ENCODE measurements at places on chromosomes 16 and 17. TPM values are rescaled to one million over a fixed set of nuclear protein-coding genes. Genes with fewer than 3 reads are reported as not detected.

Gene KRT9
- total RNA-seq: not detected

Gene OTOP3
- not detected for total RNA-seq

Gene PMFBP1
- total RNA-seq: not detected

Gene GPR179
- total RNA-seq: not detected

Gene ARHGAP44
- total RNA-seq: 0.13 TPM

Gene NPIPB13
- 4.0 TPM for total RNA-seq

Gene GPR142
- total RNA-seq: not detected

DNA sequence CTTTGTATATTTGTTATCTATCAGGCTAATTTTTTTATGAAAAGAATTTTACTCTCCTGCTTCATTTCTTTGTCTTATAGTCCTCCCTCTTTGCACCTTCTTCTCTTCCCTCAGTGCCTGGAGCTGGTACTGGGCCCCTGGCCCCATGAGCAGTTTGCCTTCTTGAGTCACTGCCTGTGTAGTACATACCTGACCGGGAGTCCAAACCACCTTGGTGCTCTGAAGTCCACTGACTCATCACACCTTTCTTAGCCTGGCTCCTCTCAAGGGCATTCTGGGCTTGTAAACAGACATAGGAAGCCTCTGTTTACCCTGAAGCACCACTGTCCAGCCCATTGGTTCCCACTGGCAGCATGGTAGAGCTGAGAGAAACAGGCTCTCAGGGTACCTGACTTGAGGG, 11.0 kb upstream of the TACO1 start:
- H3K27ac ChIP-seq: no peak overlapping the region
- no peaks in the 10 kb centered on the region for H3K4me1 ChIP-seq
- DNase-seq: no peak
- H3K36me3 ChIP-seq: peaks cover 31% of the 10 kb centered on the region

- H3K4me1 ChIP-seq: no peaks in the 10 kb centered on the region
- no peak for DNase-seq
- H3K27ac ChIP-seq: no peak overlapping the region
- H3K27me3 ChIP-seq: no peaks in the 10 kb centered on the region
- H3K36me3 ChIP-seq: no peaks in the 10 kb centered on the region
Measured at GRCh38 chr17:55299162-55299838, 34.5 kb downstream of the HLF start.

DNA sequence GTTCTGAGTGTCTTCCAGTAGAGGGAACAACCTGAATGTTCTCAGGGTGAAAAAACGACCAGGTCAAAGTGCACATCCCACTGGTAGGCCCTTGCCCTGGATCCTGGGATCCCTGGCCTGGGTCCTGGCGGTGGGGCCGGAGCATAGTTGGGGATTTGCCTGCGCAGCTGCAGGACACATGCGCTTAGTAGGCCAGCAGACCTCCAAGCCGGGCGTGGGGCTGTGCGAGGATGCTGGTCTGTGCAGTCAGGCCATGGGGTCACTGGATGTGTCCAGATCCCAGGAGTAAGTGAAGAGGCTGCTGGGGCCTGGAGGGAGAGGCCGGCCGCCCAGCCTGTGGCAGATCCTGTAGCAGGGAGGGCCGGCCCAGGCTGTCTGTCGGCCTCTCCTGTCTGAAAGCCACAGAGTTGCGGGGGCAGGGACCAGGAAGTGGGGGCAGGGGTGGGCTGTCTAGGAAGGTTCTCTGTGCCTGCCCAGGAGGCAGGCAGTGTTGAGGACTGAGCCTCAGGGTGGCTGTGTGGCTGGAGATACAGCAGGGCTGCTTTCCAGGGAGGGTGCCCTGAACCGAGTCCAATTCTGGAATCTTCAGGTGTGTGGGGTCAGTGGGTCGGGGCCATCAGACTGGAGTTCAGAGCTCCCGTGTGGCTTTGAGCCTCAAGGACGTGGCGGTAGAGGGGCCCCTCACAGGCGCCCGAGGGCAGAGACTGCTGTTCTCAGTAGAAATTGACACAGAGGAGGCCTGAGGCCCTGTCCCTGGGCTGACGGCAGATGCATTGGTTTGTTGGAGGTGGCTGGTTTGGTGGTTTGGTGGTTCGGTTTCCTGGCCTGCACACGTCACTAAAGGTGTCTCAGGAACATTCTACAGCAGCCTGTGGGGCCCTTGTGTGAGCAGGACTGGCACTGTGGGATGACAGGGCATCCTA, 17.2 kb upstream of the NUDT16L1 start:
- H3K4me1 ChIP-seq: no peaks in the 10 kb centered on the region
- DNase-seq: no peak
- H3K27ac ChIP-seq: no peak overlapping the region
- H3K4me3 ChIP-seq: no peak overlapping the region

- H3K4me1 ChIP-seq: no peaks in the 10 kb centered on the region
- peaks cover 14% of the 10 kb centered on the region for H3K36me3 ChIP-seq
- no peaks in the 10 kb centered on the region for H3K27me3 ChIP-seq
- no peak for DNase-seq
- H3K4me3 ChIP-seq: no peak overlapping the region
Measured at GRCh38 chr16:88719267-88719932, 13.1 kb downstream of the CTU2 start.

- no peaks in the 10 kb centered on the region for H3K36me3 ChIP-seq
- DNase-seq: no peak
- H3K27ac ChIP-seq: no peak overlapping the region
- no peaks in the 10 kb centered on the region for H3K27me3 ChIP-seq
- H3K4me3 ChIP-seq: no peak overlapping the region
Measured at GRCh38 chr16:12283596-12283995, 307.1 kb downstream of the SNX29 start.

DNA sequence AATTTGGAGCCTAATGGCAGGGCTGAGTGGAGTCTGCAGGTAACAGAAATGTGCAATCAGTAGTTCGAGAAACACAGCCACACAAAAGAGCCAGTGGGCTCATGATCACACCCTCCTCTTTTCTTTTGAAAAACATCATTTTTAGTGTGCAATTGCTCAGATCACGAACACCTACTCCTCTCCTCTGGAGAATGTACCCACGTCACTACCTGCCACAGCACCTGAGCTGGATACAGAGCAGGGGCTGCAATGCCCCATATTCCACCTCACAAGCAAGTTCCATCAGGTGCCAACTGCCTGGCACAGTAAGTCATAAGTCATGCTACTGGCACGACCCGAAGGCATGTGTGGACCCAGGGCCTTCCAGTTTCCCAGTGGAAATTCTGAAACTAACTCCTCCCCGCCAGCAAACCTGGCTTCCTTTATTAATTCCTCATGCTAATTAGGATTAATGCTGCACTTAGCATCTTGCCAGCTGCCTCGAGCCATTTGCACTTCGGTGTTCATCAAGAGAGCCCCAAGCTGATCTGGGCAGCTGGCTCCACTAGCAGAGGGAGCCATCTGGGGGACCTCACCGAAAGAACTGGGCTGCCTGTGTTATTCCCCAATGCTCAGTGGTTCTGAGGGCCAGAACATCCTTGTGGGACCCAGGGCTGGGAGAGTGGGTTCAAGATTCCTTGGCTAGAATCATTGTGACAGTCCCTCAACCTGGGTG, 2.4 kb downstream of the CACNG4 start:
- H3K27ac ChIP-seq: no peak overlapping the region
- H3K27me3 ChIP-seq: peaks cover 77% of the 10 kb centered on the region
- H3K36me3 ChIP-seq: no peaks in the 10 kb centered on the region
- no peak for DNase-seq

DNA sequence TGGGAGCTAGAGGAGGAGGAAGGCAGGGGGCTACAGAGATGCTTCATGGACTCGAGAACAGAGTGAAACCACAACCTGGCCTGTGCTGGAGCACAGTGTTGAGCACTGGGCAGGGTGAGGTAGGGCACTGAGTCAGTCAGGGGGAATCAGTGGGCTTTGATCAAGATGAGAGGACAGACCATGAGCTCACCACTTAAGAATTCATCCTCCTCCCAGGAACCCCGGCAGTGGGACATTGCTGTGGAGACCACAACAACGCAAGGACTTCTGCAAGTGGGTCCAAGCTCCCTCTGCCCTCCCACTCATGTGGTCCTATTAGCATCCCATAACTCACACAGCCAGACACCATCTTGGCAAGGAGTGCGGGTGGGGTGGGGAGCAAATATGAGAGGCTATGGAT, 1.7 kb upstream of the CES5A start:
- no peaks in the 10 kb centered on the region for H3K4me1 ChIP-seq
- no peaks in the 10 kb centered on the region for H3K27me3 ChIP-seq
- H3K4me3 ChIP-seq: no peak overlapping the region
- no peak for DNase-seq

GRCh38 chr17:36641877-36642845, 40.8 kb downstream of the MRM1 start:
- H3K27me3 ChIP-seq: peaks cover 82% of the 10 kb centered on the region
- peaks cover 5% of the 10 kb centered on the region for H3K4me1 ChIP-seq
- DNase-seq: peak; percentile 22
- no peak overlapping the region for H3K27ac ChIP-seq

- no peak overlapping the region for H3K27ac ChIP-seq
- no peaks in the 10 kb centered on the region for H3K4me1 ChIP-seq
- no peak overlapping the region for H3K4me3 ChIP-seq
- H3K27me3 ChIP-seq: no peaks in the 10 kb centered on the region
- peak; percentile 77 for DNase-seq
Measured at GRCh38 chr17:11144358-11145233, 96.4 kb upstream of the SHISA6 start.

DNA sequence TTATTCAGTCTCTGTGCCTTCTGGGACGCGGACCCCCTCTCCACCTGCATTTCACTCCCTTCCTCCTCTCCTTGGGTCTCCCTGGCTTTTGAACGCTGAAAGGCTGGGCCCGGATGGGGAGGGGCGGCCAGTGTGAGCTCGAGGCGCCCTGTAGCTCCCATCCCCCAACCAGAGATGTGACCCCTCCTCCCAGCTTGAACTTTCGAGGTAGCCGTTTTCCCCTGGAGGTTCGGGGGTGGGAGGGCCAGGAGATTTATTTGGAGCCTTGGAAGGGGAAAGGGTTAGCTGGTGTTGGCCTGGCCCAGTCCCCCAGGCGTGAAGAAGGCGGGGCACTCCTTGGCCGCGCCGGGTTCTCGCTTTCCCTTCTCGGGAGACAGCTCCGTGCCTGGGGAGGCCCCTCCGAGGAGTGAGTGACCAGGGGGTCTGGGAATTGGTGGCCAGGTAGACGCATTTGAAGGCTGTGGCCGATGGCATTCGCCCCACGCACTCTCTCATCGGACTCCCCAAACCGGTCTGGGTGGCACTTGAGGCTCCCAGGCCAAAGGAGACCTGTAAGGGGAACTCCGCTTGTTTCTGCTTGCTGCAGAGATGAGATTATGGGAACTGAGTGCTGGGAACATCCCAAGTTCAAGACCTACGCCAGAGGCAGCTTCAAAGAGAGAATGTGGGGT, 942 bp downstream of the LDAF1 start:
- no peak overlapping the region for H3K27ac ChIP-seq
- peak overlapping the region; percentile 94 for H3K4me3 ChIP-seq
- DNase-seq: peak; percentile 55
- no peaks in the 10 kb centered on the region for H3K27me3 ChIP-seq
- peaks cover 31% of the 10 kb centered on the region for H3K4me1 ChIP-seq

DNA sequence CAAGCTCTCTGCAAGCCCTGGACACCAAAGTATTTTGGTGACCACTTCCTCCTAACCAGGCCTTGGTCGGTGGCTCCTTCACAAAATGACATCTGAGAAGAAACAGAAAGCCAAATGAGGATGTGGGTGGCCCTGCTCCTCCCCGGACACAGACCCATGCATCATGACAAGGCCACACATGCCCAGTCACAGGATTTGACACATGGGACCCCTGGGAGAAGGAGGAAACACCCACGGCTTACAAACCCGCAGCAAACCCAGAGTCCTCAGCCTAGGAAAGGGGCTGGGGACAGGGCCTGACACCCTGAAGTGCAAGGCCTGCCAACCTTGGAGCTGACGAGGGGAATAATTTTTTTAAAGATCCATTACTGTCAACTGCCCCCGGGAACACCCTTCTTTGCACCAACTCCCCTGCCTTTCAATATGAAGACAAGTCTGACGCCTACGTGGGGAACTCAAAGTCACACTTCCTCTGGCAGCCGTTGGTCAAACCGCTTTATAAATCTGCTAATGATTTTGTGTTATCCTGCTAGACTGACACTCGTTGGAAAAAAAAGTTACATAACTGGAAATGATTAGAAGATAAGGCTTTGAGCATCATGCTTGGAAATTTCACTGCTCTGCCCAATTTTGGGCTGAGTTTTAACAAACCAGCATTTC, 41.3 kb downstream of the GAS7 start:
- H3K27me3 ChIP-seq: no peaks in the 10 kb centered on the region
- H3K27ac ChIP-seq: 0 out of 2 replicates have a peak overlapping the region, but pooled peaks have one; percentile 2
- no peak overlapping the region for H3K4me3 ChIP-seq
- peak; percentile 35 for DNase-seq
- no peaks in the 10 kb centered on the region for H3K36me3 ChIP-seq

DNA sequence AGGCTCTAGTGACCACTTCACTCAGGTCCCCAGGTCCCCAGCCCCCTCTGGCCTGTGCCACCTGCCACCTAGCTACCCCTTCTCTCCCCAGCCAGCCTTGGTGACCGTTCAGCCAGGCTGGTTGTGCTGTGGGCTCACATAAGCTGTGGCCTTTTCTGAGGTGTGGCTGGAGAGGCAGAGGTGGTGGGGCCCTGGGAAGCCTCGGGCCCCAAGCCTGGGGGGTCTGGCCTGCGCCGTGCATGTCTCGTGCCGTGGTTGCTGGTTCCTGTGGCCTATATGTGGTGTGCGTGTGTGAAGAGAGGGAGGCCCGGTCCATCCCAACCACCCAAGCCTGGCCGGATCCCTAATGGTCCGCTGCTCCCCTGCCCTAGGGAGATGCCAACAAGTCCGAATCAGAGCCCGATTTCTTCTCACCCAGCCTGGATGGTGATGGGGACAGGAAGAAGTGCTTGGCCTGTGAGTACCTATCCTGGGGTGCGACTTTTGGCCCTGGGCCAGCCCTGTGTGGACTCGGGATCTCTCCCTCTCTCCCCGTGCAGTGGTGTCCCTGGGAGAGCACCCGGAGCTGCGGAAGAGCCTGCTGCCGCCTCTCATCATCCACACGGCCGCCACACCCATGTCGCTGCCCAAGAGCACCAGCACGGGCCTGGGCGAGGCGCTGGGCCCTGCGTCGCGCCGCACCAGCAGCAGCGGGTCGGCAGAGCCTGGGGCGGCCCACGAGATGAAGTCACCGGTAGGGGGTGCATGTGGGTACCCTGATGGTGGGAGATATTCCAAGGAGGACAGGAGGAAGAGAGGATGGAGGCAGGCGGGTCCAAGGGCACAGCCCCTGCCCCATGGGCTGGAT, 35.9 kb downstream of the CACNA1G start:
- no peak for DNase-seq
- H3K4me1 ChIP-seq: no peaks in the 10 kb centered on the region
- H3K27ac ChIP-seq: no peak overlapping the region
- H3K27me3 ChIP-seq: no peaks in the 10 kb centered on the region

GRCh38 chr17:38746004-38746848, 1.9 kb downstream of the PCGF2 start:
- no peaks in the 10 kb centered on the region for H3K36me3 ChIP-seq
- no peak for DNase-seq
- no peak overlapping the region for H3K27ac ChIP-seq
- H3K4me1 ChIP-seq: peaks cover 24% of the 10 kb centered on the region
